ENCODE measurements at places on chromosomes 2 and 18. TPM values are rescaled to one million over a fixed set of nuclear protein-coding genes. Genes with fewer than 3 reads are reported as not detected.

The FKBP7 gene
- total RNA-seq = 12.6 TPM

The PIEZO2 gene
- 11.0 TPM for total RNA-seq

The CENPA gene
- 4.6 TPM for total RNA-seq

DNA sequence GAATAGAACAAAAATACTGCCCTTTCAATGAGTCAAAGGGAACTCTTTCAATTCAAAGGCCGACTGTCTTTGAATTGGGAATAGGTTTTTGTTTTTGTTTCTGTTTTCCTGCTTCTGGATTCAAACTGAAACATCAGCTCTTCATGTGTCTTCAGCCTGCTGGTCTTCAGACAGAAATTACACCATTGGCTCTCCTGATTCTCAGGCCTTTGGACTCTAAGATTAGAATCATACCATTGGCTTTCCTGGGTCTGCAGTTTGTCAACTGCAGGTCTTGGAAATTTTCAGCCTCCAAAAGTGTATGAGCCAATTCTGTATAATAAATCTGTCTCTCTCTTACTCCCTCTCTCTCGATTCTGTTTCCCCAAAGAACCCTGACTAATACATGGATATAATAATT is 31.1 kb downstream of the CTLA4 start:
- DNase-seq = no peak

DNA sequence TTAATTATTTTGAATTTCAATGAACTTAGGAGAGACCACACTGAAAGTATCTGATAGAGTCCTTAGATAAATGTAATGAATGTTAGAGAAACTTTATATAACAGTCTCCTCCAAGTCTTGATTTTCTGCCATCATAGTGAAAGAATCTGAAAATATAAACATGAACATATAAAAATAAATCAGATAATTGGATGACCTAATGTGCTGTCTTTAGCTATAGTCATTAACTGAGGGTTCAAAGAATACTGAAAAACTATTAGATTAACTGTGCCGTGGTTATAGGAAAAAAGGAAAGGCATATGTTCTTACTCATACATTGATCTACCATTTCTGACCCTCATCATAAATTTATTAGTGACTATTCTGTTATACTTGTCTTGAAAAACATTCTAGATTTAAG is 47.0 kb upstream of the SPAG16 start:
- no peak for DNase-seq

The FNDC4 gene
- total RNA-seq = 24.9 TPM

DNA sequence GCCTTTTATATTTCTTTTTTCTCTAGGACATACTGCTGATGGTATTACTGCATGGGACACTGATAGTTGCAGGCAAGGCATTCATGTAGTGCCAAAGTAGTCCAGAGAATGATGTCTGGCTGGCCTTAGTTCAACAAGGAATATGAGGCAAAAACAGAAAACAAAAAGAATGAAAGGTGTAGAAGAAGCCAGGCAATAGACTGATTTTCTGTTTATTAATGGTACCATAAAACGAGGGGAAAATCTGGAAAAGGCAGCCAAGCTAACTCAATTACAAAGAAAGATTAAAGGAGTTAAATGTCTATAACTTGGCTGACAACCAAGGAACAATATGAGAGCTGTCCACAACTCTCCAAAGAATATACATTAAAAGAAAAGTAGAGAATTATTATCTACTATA is 284.9 kb downstream of the ZEB2 start:
- DNase-seq = no peak

DNA sequence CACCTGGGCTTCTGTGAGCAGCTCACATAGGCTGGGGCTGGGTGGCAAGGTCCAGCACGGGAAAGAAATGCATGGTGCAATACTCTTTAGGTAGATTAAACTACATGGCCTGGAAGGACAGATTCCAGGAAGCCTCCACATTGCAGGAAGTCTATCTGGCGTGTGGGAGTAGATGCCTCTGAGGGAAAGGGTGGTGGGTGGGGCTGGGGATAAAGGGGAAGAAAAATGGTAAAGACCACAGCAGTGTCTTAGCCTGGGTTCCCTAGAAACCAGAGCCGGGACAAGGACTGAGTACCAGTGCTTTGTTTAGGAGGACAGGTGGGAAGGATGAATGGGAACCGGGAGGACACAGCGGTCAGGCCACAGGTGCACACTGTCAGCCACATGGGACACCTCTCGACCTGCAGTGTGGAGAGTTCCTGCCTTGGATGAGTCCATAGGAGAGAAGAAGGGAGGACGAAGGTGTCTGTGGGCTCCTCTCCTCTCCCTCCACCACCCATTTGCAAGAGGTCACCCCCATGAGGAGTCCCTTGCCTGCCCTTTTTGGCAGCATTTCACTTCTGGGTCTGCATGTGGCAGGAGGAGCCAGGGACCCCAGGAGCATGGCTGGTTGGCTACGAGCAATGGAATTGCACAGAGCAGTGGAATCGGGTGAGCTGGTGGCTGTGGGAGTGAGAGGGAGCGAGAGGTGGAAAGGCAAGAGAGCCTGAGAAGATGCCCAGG is 91.5 kb upstream of the HS6ST1 start:
- no peak for DNase-seq

DNA sequence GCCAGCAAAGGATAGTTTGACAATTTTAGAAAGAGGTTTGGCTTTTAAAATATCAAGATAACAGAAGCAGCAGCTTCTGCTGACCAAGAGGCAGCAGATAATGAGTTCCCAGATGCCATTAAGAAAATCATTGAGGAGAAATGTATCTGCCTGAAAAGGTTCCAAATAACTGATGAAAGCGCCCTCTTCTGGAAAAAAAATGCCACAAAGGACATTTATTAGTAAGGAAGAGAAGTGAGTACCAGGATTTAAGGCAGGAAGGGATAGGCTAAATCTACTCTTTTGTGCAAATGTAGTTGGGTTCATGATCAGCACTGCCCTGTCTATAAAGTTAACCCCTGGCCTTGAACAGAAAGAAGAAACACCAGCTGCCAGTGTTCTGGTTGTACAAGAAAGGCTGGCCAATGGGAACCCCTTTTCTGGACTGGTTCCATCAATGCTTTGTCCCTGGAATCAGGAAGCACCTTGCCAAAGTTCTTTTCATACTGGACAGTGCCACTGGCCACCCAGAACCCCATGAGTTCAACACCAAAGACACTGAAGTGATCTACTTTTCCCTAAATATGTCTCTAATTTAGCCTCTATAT is 40.6 kb downstream of the DHX57 start:
- no peak for DNase-seq

The REG3A gene
- total RNA-seq = 0.45 TPM

- DNase-seq = no peak
Measured at GRCh38 chr2:222738809-222739208, 67.4 kb downstream of the MOGAT1 start.

The EDAR gene
- total RNA-seq = not detected

DNA sequence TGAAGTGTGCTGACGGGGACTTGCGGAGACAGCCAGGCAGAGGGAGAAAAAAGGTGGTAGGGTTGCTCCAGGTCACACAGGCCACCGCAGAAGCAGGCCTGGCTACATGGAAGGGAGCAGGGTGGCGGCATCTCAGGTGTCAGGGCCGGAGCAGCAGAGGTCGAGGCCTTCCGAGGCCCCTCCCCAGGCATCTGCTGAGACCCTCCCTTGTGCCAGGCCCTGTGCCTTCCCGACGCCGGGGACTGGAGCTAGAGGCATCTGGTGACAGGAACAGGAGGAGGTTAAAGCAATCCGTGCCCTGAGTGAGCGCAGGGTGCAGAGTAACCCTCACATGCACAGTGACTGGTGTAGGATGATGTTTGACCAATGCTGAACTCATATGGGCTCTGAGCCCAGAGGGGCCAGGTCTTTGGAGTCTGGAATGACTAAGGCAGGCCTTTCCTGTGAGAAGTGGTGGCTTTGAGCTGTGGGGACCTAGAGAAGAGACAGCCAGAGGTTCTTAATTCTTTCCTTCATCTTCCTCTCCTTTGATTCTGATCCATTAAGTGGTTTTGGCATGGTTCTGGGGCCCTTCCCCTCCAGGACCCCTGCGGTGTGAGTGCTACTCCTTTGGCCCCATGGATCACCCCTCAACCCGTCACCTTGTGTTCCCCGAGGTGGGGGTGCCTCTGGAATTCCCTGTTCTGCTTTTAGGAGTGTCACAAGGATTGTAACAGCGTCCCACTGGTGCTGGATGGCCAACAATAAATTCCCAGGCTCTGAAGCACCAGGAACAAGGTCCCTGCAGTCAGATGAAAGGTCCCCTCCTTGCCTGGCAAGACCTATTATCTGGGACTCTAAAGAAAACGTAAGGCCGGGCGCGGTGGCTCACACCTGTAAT is 72.1 kb downstream of the KLHL29 start:
- DNase-seq = no peak

GRCh38 chr2:178257127-178257526 is 62.8 kb downstream of the OSBPL6 start:
- DNase-seq = no peak

DNA sequence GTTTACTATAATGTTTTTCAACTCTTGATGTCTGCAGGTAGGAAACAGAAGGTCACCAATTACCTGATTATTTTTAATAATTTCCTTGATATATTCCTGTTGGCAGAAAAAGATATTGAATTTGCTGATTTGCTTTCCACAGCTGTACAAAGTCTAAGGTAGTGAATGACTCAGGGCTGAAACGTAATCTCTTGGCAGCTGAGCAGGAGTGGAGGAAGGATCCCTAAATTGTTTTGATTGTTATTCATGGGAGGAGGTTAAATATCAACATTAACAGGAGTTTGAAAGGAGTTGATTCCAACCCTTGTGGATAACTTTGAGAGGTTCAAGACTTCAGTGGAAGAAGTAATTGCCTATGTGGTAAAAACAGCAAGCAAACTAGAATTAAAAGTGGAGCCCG is 345.2 kb upstream of the SLC8A1 start:
- DNase-seq = no peak

DNA sequence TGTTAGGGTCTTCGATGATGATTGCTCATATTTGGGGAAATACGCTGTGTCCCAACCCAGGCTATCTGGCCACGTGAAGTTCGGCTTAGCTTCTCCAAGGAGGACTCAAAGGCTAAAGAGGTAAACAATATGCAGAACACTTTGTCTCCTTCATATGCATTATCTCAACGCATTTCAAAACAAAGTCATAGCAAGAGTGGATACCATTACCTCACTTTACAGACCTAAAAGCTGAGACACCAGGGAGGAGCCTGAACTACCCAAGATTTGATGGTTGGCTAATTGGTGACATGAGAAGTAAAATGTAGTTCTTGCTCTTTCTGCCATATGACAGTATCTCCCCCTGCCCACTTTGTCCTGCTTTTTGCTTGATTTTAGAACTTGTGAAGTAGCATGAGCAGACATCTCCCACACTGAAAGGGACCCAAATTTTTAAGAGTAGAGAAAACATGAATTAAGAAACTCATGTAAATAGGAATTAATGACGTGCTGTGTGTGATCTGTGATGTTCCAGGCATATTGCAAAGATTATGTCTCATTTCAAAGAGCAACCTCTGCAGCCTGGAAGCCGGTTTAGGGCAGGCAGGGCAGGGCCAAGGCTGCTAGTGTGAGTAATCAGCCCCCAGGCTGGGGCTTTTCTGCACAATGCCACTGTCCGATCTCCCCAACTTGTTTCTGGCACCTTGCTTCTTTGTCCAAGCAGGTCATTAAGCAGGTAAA is 144.5 kb downstream of the BCL11A start:
- no peak for DNase-seq

DNA sequence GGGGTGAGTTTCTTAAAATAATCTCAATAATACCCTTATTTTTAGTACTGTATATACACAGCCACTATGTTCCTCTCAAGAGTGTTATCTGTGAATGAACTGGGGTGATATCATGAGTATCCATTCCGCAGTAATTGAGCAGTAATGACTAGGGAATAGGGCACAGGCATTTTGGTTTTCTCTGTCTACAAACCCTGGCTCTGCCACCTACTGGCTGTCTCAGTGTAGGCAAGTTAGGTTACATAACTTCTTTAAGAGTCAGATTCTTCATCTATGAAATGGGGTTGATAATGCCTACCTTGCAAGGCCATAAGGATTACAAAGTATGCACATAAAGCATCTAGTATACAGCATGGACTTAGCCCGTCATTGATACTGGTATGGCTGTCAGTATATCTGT is 555.8 kb downstream of the NRXN1 start:
- DNase-seq = no peak

GRCh38 chr2:28624793-28625701 is 126.6 kb upstream of the PPP1CB start:
- DNase-seq = no peak

DNA sequence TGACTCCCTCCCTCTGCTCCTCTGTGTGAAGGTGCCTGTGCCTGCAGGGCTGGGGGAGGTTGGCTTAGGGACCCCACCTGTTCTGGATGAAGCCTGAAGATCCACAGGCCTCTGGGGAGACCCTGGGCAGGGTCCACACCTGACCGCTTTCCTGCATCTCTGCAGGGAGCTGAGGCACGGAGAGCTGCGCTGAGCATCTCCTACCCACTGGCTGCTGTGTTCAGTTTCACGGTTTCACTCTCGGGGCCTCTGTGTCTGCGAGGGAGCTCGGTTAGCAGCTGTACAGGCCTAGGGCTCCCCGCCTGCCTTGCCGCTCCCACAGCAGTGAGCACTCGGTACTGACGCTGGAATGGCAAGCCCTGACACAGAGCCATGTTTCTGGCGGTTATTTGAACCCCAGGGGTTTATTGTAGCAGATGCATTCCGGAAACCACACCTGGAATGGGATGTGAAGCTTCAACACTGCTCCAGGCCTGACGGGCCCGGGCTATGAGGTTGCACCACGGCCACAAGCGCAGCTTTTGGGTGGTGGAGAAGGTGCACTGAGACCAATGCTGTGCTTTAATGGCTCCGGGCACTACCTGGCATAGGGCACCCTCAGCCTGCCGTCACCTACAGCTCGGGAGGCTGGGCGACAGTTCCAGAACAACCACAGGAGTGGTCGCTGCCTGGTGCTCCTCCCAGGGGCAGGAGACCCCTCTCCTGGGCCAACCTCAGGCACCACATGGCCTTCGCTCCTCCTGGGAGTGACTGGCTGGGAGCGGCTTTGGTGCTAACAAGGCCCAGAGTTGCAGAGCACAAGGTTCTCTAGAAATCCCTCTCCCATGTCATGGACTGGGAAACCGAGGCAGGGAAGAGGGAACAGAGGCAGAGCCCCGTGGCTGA is 257.9 kb downstream of the NDUFA10 start:
- DNase-seq = no peak

Data from cerebellum (tissue), 4 donors.